DMS53 (cell line): ENCODE measurements at places on chromosomes 7 and 10.

DNA sequence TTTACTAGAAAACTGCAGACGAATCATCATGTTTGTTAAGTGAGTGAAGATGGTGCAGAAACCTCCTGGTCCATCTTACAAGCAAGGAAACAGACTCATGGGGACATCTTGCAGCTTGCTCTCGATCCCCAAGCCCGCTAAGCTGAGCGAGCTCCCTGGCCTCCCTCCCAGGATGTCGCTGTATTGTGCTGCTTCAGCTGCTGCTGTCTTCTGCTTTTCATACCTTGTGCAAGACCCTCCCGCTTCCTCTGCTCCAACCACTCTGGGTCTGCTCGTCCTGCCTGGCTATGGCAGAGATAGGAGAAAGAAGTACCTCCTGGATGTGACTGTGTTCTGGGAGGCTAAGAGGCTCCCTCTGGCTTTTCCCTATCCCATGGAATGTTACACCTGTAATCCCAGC, 285.2 kb upstream of the FZD8 start:
- no peak for DNase-seq

DNA sequence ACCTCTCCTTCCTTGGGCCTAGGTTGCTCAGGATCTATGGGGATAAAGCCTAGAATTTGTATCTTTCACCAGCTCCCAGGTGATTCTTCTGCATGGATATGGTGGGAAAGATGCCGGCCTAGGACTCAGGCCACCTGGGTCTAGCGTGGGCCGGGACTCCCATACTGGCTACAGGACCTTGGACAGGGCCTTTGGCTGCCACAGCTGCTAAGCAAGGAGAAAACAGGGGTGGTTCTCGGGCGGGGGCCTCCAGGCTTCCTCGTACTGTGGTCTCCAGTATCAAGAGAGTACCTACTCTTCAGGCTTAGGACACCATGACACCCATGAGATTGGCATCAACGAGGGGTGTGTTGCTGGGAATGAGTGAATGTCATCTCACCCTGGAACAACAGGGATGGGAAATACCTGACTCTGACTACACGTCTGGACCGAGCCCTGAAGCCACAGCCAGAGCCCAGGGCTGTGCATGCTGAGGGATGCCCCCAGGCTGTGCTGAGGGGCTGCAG, 120.3 kb upstream of the ADAM12 start:
- DNase-seq: no peak

DNA sequence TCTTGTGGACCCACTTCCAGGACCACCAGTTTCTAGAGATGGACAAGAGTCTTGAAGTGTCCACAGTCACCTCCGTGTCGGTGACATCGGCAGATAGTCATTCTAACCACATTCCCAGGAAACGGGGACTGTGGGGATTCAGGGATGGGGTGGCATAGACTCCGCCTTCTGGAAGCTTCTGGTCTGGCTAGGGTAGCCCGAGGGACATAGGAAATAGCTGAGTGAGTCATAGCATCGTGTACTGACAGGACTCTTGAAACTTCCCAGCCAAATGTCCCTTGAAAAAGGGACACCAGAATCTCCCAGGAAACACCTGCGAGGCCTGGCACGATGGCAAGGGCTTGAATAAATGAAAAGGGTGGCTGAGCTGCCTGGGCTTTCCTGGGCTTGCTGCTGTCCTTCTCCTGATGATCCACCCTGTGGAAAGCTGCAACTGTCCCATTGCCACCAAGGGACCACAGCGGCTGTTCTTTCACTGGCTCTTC, 84.1 kb upstream of the LRRC4 start:
- peak; percentile 47 for DNase-seq

DNA sequence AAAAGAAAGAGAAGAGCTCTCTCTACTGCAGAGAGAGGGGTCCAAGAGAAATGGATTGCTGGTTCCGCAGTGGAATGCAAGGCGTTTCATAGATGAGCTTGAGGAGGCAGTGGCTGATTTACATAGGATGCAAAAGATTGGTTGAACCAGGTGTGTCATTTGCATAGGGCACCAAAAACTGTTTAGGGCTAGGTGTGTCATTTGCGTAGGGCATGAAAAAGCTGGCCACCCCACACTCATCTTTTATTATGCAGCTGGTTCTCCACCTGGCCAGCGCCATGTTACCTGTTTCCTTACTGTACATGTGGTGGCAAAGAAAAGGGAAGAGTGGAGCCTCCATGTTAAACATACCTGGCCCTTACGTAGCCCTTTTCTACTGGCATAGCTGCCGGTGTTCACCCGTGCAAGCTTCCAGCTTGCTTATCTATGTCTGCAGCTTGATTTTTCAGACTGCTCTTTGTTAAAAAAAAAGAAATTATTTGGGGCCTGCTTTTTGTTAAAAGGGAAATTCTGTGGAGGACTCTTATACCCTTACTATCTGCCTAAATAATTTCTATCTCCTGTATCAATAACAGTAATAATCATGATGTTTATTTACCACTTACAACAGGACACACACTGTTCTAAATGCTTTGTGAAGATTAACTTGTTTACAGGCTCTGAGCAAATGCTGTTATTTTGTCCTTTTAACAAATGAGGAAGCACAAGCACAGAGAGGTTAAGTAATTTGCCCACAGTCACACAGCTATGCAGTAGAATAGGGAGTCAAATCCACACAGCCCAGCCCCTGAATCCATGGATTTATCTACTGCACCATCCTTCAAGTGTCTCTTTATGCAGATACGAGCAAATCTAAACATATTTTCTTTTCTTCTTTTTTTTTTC, 33.3 kb downstream of the CASP7 start:
- DNase-seq: no peak

- no peak for DNase-seq
Measured at GRCh38 chr7:106863274-106863997, 1.6 kb upstream of the PIK3CG start.

GRCh38 chr10:49408519-49409306, 12.8 kb upstream of the DRGX start:
- peak; percentile 59 for DNase-seq

DNA sequence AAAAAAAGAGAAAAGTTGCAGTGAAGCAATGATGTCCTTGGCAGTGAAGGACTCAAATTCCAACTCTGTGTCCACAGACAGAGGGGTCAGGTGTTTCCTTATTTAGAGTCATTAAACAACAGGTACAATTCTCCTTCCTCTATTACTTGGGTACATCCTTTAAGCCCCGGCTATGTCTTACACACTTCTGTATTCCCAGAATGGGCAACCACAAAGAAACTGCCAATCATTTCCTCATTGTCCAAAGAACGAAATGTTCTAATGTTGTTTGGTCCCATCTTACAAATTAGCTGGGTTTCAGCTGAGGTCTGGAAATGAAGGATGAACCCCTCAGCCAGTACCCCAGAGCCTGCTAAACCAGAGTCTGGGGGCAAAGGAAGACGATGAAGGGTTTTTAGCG, 59.5 kb downstream of the GRB10 start:
- DNase-seq: no peak

DNA sequence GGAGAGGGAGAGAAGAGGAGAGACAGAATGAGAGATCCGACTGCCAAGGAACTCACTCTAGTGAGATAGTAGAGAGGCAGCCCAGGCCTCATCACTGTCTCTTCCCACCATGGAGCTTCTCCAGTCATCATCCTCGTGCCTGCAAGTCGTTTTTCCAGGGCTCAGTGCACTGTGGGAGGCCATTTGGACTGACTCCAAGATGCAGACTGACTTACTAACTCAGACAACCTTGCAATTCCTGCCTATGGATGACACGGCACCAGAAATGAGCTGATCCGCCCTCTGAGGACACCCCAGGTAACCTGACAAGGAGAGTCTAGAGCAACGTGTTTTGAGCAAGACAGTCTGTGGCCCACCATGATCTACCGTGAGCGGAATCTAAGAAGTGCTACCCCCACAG, 154.9 kb downstream of the GLI3 start:
- no peak for DNase-seq

DNA sequence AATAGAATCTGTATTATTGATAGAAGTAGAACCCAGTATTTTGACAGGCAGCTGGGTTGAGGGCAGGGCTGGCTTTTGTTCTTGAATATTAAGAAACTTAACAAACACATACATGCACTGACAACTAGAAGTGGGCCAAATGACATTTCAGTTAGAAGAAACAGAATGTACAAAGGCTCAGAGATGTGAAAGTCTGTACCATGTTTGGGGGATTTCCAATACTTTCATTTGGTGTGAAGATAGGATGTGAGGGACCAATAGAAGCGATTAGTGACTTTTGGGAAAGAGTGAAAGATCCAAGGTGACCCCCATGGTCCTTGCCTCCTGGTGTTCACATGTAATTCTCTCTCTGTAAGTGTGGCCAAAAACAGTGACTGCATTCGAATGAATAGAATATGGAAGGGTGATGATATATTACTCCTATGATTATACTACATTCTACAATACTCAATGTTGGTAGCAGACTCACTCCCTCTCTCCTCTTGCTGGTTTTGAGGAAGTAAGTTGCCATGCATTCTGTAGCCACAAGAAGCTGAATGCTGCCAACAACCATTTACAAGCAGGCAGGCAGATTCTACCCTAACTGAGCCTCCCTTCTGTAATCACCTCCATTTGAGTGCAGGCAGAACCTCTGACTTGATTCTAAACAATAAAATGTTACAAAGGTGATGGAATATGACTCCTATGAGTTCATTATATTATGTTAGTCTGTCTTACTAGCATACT, 151.4 kb downstream of the TMEM168 start:
- peak; percentile 18 for DNase-seq

DNA sequence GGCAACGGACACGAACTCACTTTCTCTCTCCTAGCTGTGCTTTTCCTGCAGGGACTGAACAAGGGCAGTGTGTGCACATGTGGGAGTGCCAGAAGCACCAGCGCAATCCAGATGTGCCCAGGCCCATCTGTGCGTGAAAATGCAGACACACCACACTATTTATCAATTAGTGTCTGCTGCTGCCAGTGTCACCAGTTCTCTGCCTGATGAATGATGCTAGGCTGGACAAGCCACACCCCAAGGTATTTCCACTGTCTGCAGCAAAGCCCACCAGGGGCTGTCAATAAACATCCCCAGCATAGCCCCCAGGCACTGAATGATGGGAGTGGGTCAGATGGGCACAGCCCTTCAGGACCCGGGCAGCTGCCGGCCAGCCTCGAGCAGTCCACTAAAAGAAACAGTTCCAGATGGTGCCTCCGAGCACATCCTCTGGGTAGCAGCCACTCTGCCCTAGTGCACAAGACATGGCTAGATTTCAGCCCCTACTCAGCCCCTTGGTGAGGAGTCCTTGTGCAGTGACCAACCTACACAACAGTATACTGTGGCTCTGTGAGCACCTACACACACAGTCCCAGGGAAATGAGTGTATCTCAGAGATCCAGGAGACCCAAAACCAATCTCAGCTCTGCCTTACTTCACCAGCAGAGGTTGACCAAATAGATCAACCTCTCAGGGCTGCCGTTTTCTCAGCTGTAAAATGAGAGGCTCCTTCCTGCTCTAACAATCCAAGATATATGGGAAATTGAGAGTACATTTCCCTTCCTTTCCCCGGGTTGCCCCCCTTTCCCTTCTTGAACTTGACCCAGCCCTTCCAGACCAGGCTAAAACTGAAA, 314.7 kb downstream of the PLXNA4 start:
- DNase-seq: no peak

- DNase-seq: no peak
Measured at GRCh38 chr10:11165591-11166543, 148.2 kb downstream of the CELF2 start.

- DNase-seq: no peak
Measured at GRCh38 chr7:54802841-54803240, 43.8 kb upstream of the SEC61G start.

- DNase-seq: peak; percentile 83
Measured at GRCh38 chr10:98684019-98684899, 237.5 kb upstream of the HPS1 start.

DNA sequence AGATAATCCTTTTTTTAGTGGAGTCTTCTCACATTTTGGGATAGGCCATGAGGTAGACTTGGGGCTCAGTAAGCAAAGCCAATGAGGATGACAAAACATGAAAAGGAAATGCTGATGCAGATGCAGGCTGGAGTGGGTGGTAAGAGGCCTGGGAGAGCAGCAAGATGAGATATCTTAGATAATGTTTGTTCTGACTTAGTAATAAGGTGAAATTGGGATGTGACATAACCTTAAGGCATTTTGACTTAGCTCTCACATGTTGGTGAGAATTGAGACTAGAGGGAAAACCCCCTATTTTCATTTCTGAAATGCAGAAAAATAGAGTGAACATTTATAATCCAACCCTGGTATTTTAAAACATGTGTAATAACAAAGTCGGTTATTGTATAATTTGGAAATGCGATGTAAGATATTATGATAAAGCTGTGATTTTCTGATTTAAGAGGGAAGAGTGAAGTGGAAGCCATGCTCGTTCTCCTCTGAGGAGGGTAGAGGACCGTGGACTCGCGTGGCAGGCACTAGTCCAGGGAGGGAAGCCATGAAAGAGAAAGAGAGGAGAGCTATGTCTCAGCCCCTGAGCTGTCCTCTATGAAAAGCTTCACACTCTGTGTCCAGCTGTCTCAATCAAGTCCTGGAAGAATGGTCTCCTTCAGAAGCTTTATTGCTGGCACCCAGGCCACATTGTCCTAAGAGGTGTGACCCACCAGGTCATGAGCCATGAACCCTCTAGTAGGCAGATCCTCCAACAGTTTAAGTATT, 57.3 kb downstream of the ST7 start:
- no peak for DNase-seq

DNA sequence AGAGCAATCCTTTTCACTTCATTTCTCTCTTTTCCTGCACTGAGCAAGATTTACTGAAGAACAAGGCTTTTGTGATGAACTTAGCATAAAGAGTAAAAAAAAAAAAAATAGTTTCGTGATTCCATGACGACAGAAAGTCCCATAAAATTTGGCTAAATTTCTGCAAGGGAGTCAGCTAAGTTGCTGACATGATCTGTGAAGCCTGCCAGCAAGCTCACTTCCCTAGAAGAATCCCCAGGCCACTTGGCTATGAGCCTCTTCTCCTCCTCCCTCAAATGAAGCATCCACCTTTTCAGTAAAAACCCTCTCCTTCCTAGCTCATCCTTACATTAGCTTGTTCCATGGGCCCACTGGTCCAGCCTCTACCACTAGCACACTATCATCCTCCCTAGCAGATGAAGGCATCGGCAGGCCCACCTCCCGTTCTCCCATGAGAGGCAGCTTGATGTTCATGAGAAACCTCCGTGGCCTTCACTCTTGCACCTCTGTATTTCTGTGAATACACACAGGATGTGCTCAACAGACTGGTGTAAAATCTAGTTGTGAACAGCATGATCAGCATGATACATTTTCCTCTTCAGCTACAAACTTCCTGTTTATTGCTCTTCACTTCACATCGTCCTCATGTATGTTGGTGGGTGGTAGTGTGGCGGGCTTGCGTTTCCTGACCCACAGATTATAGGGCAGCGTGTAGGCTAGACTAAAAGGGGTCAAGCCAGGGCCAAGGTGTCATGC, 30.9 kb downstream of the GIMAP8 start:
- DNase-seq: no peak
